ENCODE measurements at places on chromosomes 16 and 17.

GRCh38 chr16:89829630-89830437 is 1.6 kb downstream of the SPIRE2 start:
- no peak for DNase-seq

- DNase-seq, result no peak
These were observed 23.1 kb upstream of the CDC6 start for GRCh38 chr17:40264458-40265185.

- no peak for DNase-seq
These were observed 242.6 kb upstream of the GSE1 start for GRCh38 chr16:85370543-85370880.

DNA sequence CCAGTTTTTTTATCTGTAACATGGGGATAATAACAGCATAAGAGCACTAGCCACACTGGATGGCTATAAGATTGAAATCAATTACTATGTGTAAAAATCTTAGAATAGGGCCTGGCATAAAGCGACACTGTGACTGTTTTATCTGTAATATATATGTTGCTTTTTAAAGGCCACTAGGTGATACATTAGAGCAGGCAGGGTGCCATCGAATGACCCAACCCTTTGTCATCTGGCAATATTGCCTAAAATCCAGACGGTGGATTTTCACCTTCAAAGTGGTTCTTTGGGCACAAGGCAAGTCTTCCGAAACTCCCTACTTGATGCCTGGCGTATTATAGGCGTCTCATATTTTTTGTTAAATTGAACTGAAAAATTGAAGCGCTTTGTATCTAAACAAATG is 69.1 kb downstream of the PRKCA start:
- no peak for DNase-seq

- DNase-seq, result no peak
These were observed 35.0 kb downstream of the ZCCHC14 start for GRCh38 chr16:87457709-87458423.

GRCh38 chr17:80984749-80985148 is 6.9 kb upstream of the CHMP6 start:
- no peak for DNase-seq

GRCh38 chr16:72609933-72610332 is 438.0 kb upstream of the PMFBP1 start:
- no peak for DNase-seq

GRCh38 chr17:40095944-40096791 is 4.2 kb downstream of the NR1D1 start:
- DNase-seq, result no peak

DNA sequence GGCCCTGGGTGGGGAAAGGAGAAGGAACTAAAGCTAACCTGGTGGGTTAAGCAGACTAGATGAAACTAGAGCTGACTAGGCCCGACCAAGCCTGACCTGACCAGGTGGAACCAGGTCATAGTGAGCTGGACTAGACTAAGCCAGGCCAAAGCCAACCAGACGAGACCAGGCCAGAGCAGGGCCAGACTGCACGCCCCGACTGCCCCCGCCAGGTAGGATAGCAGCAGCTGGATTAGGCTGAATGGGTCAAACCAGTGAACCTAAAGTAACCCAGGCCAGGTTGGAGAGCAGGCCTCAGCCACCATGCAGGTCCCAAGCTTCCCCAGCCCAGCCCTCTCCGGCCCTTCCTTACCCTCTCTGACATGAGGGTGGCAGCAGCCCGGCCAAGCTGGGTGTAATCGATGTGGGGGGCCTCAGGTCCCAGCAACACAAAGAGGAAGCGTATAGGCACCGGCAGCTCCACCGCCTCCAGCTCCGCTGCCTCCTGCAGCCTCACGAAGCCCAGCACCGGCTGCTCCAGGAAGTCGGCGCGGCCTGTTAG is 9.1 kb downstream of the SLC4A1 start:
- DNase-seq, result no peak

GRCh38 chr16:14958323-14958600 is 16.6 kb upstream of the PDXDC1 start:
- no peak for DNase-seq

DNA sequence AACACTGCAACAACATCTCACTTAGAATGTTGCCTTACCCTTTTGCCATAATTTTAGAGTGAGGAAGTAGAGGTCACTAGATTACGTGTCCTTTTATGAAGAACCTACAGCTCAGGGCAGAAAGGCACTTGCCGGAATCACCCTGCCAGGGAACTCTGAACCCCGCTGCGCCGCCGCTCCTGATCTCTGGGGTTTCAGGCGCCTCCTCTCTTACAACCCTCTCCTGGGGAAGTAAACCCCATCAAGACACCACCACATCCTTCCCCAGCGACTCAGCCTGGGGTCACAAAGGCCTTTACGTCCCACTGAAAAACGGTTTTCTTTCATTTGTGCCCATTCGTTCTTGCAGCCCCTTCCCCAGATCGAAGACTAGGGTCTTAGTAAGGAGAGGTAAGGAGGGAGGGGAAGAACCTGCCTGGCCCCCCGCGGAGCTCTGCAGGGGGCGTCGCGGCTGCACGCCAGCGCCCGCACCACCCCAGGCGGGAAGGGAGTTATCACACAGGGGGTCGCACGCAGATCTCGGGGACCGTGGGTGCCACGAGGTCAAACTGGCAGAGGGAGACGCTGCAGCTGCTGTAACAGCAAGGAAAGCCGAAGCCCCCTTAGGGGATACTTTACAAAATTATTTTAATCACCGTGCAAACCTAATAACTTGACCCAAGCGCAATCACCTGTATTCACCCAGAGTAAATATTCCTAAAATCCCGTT is 1.0 kb upstream of the HLF start:
- no peak for DNase-seq

GRCh38 chr17:73544333-73544732 is 99.9 kb downstream of the SDK2 start:
- no peak for DNase-seq

- DNase-seq, result no peak
These were observed 13.7 kb upstream of the LDHD start for GRCh38 chr16:75130150-75130771.

- no peak for DNase-seq
These were observed 209.0 kb downstream of the RGS9 start for GRCh38 chr17:65346166-65346565.

DNA sequence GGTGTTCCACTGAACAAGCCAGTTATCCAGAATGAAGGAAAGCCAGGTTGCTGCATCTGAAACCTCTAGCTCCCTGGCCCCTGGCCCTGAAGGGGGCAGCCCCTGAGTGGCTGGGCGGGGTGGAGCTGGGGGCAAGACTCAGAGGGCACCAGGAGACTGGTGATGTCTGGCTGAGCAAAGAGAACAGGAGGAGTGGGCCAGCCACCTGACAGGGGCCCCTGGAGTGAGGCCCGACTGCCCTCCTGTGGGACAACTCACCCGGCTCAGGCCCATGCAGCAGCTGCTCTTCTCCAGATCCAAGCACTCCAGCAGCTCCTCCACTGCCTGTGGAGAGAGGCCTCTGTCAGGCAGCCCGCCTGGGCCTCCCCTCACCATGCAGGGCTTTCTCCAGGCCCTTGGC is 60.4 kb downstream of the PIPOX start:
- no peak for DNase-seq

- no peak for DNase-seq
These were observed 27.2 kb upstream of the DUSP14 start for GRCh38 chr17:37462492-37462891.
